Cortex of kidney (tissue), 1 donor: ENCODE measurements at places on chromosomes 3 and 15.

- no peak for DNase-seq
These were observed 69.4 kb downstream of the B3GALNT1 start for GRCh38 chr3:161035711-161036110.

DNA sequence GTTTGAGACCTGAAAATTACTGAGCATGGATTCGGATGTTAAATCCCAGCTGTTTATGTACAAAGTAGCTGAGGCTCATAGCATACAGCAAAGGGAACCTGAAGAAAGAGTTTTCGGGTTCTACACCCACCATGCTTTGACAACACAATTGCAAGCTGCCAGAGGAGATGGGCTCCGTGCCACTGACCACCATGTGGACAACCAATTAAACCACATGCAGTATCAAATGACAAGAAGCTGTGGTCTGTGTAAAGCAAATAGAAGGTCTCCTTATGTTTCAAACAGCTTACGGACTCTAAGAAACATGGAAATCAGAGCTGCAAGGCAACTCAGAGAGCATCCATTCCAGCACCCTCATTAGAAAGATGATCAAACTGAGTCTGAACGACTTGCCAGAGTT is 12.9 kb downstream of the GABRB3 start:
- DNase-seq = no peak

DNA sequence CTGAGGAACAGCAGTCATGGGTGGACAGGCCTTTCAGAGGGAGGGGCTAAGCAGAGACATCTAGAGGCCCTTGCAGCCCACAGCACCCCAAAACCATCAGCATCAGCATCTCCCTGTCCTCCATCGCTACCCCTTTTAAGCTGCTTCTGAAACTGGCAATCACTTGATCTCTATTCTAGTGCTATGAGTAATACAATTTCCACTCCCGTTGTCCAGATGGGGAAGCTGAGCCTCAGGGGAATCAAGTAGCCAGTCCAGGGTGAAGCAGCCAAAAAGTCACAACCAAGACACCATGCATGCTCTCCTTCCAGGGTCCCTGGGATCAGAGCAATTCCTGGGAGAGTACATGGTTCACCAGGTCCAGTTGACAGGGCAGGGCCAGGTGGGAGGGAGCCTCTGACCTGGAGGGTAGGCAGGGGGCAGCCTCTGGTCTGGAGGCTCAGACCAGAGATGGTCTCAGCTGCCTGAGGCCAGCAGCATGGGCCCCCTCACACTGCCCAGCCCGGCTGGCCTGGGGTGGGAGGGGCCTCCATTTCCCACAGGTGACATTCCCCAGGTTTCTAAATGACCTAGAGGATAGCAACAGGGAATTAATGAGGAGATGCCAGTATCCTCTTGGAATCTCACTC is 30.0 kb downstream of the KLHL25 start:
- no peak for DNase-seq

- DNase-seq = no peak
These were observed 635.1 kb upstream of the MDFIC2 start for GRCh38 chr3:70947579-70947978.

DNA sequence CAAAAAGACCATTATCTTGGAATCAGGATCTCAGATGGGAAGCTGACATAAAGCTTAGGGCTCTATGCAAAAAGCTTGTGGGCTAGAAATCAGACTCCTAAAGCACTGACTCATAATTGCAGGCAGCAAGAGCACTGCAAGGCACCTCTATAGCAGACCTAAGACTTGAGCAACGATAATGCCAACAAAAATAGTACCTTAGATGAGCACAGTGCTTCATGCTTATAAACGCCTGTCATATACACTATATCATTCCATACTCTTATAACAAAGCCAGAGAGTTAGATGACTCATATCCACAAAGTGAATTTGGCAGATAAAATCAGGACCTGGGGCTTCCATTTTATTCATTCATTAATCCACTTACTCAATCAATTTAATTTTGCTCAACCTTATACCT is 560.8 kb downstream of the MCTP2 start:
- DNase-seq = no peak

GRCh38 chr3:127492426-127492825 is 98.1 kb downstream of the TPRA1 start:
- DNase-seq = no peak

DNA sequence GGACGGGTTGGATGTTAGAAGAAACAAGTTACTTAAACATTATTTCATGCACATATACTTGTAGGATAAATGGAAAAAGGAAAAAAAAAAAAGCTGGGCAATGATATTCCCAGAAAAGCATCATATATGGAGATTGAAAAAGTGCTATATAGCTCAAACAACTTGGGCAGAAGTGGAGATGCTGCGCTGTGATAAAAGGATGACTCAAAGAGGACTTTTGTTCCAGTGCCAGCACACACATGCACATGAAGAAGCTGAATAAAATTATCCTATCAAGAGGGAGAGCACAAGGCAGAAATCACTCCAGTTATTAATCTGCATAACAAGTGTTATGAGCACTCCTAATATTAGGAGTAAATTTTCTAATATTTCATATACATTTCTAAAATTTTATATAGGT is 30.9 kb downstream of the FRMD4B start:
- no peak for DNase-seq

DNA sequence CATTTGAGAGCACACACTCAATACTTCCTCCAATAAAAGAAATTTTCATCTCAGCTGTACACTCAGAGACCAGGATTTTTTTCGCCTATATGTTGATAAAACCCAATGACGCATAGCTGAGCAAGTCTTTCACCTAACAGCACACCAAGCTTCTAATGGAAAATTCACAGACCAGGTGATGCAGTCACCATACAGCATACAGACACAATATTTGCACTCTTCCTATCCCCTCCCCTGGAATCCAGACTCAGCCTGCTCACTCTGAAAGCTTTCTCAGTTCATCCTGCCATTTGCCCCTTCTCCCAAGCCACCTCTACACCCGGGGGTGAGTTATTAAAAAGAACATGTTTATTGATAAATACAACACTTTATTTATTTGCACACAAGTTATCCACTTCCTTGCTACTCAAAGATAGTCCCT is 1.7 kb downstream of the TBC1D5 start:
- DNase-seq = no peak

- no peak for DNase-seq
These were observed 5.3 kb downstream of the SCN5A start for GRCh38 chr3:38644016-38644661.

DNA sequence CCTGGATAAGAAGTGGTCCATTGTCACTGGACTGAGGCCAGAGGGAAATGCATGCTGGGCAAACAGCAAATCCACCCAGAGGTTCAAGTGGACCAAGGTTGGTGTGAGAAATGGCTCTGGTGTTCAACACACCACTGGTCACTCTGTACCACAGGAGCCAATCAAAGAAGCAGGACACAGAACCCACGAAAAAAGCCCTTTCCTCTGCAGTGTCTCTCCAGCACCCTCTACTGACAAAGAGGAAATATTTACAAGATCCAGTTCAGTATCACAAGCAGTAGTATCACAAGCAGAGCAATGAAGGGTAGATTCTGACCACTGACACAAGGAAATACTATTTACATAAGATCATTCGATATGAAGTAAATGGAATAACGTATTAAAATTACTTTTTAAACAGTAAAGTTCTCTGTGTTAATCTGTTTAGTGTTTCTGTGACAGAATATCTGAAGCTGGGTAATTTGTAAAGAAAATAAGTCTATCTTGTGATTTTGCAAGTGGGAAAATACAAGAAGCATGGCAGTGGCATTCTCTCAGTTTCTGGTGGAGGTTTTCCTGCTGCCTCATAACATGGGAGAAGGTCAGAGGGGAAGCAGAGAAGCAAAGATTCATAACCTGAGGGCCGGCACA is 390.7 kb downstream of the EFHB start:
- DNase-seq = no peak

- DNase-seq = no peak
These were observed 138.8 kb upstream of the TLE3 start for GRCh38 chr15:70236341-70237086.

GRCh38 chr3:157306502-157306901 is 130.1 kb upstream of the PTX3 start:
- no peak for DNase-seq

- DNase-seq = no peak
These were observed 9.7 kb upstream of the SLMAP start for GRCh38 chr3:57746156-57747010.

DNA sequence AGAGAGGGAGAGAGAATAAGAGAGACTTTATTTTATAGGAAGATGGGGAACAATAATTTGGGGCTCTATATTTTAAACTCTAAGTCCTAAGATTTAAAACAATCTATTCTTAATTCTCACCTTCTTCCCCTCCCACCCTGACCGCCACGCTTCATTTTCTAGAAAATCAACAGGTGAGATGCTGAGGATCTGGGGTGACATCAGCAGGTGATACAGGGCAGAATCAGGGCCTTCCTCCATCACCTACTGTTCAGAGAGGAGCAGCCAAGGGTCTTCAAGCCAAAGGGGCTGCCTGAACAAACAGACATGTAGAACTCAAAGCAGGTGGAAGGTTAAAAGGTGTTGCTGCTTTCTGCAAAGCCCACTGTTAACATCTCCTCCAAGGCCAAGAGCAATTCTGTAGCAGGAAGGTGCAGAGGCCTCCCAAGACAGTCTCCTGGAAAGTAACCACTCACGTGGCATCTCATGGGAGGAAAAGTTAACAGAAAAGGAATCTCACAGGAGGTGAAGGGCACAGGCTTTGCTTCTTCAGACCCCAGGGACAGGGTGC is 183.6 kb upstream of the TLE3 start:
- DNase-seq = no peak

- DNase-seq = no peak
These were observed 39.8 kb downstream of the IDH2 start for GRCh38 chr15:90062462-90062932.

DNA sequence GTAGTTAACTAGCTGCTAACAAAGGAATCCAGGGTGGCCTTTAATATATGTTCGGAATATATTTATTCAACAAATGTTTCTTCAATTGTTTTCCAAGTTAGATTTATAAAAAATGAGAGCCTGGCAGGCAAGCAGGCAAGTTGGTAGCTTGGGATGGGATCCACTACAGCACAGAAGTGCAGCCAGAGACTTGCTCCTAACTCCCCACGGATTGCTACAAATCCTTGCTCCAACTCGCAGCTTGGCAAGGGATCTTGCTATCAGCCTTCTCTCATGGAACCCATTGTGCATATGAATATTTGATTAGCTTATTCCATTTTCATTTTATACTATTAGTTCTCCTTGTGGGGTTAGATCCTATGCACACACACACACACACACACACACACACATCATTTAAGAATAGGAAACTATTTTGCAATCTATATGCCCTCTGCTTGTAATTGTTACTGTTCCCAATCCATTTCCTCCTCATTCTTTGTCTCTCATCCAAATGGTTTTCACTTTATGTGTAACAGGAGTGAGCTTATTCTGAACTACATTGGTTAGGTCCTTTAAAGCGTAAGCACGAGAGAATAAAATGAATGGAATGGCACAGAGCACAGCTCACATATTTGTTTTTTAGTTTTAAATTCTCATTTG is 505.6 kb downstream of the LPP start:
- no peak for DNase-seq

DNA sequence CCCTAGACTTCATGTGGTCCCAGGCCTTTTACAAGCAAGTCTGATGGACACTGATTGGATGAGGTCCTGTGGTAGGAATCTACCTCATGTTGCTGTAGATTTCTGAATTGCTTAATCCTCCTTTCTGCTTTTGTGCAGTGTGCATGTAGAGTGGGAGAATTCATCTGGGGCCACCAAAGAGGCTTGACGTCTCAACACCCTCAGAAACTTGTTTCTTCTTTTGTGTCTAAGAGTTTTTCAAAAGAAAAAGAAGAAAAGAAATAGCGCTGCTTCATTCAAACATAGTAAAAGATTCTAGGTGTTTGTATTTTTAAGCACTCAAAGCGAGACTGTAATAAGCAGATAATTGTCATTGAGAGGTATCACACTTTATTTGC is 46.2 kb downstream of the NR1D2 start:
- DNase-seq = no peak
